ENCODE measurements at places on chromosomes 12 and 14.
A peak's percentile ranks its signal among the peaks of the same experiment; 100 is the strongest.

DNA sequence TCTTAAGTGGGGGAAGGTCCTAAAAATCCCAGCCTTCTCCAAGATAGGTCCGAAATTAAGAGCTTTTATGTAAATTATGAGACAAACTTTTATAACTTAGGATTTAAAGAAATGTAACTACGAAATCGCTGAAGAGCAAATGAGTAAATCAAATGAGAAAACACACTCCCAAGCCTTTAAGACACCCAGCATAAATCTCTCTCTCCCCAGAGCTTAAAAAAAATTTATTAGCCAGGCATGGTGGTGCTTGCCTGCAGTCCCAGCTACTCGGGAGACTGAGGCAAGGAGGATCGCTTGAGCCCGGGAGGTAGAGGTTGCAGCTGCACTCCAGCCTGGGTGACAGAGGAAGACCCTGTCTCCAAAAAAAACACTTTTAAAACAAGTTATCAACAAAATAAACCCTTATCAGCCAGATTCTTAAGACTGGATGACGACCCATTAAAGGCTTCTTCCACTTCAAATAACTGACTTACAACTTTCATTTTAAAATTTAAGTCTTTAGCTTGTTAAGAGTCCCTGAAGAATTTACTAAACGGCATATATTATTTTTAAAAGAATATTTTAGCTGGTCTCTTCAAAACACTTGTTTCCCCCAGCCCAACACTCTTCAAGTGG lies 3.2 kb downstream of the PTGES3 start:
- no peak for DNase-seq

DNA sequence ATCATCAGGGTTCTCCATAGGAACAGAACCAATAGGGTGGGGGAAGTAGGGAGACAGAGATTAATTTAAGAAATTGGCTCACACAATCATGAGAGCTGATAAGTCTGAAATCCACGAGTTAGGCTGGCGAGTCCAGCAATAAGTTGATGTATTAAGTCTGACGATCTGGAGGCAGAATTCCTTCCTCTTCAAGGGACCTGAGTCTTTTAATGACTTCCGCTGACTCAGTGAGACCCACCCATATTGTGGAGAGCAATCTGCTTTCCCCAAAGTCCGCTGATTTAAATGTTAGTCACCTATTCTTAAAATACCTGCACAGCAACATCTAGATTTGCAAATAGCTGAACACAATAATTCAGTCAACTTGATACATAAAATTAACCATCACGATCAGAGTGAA lies 97.8 kb downstream of the SPTSSA start:
- no peak for DNase-seq

DNA sequence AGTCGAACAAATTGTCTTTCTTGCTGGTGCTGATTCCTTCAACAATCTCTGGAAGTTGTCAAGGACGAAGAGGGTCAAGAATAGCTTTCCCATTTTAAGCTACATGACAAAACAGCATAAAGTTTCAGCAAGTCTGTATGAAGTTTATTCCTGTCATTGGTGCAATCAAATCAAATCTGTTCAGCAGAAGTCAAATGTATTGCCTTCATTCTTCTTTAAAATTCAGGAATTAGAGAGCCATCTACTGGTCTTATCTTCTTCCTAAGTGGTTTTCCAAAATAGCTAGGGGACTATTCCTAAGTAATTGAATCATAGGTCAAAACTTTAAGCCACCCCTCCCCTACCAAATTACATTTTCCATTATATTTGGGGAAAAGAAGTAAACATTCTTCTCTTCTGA lies 990.2 kb downstream of the GALC start:
- DNase-seq = no peak

DNA sequence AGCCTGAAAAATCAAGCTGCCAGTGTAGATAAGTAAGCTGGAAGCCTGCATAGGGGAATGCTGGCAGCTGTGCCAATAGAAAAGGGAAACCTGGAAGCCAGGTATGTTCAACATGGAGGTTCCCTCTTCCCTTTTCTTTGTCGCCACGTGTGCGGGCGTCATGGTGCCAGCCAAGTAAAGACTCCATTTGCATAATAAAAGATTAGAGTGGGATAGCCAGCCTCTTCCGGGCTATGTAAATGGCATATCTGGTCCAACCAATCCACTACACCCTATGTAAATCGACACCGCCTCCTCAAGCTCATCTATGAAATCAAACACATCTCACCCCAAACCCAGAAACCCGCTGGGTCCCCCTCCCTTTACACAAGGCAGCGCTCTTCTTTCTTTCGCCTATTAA lies 5.6 kb upstream of the ADGRD1 start:
- no peak for DNase-seq

DNA sequence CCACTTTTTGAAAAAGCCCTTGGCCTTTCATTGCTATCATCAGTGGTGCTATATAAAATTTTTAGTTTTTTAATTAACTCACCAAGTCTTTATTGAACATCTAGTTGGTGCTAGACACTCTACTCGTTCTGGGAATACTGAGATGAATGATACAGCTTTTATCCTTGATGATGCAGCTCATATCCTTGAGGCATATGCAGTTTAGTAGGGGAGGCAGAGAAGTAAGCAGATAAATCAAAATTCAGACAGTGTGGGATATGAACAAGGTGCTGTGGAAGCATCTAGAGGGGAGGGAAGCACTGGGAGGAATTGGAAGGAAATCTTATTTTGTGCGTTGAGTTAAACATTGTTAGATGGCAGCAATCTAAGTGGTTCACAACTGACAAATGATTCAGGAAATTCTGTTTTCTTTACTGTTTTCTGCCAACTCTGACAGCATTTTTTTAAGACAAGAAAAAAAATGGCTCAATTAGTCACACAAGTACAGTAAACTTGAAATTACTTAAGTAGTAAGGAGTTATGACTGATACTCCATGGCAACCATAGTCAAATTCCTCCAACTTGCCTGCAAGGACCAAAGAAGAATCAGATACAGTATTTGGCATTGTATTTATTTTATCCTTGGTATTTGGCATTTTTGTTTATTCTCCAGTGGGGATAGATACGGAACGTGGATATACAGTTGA lies 119.2 kb downstream of the TMTC2 start:
- DNase-seq = peak; percentile 18
